ENCODE measurements at places on chromosomes 1 and 21. TPM values are rescaled to one million over a fixed set of nuclear protein-coding genes. Genes with fewer than 3 reads are reported as not detected.

Gene PKP1
- total RNA-seq = 3.7 TPM

Gene PPIAL4G
- total RNA-seq = not detected

Gene TMEM82
- total RNA-seq = not detected

GRCh38 chr1:195520757-195521156 is 1087.5 kb downstream of the KCNT2 start:
- H3K27me3 ChIP-seq = no peaks in the 10 kb centered on the region
- no peak for DNase-seq
- no peak overlapping the region for H3K4me3 ChIP-seq
- no peaks in the 10 kb centered on the region for H3K36me3 ChIP-seq

- H3K27me3 ChIP-seq = no peaks in the 10 kb centered on the region
- no peak for DNase-seq
- H3K4me3 ChIP-seq = no peak overlapping the region
Observed at GRCh38 chr1:225554216-225554812, 98.6 kb downstream of the ENAH start.

Measured in upper lobe of left lung (tissue), 6 donors.